ENCODE measurements at places on chromosomes 12 and 14.

DNA sequence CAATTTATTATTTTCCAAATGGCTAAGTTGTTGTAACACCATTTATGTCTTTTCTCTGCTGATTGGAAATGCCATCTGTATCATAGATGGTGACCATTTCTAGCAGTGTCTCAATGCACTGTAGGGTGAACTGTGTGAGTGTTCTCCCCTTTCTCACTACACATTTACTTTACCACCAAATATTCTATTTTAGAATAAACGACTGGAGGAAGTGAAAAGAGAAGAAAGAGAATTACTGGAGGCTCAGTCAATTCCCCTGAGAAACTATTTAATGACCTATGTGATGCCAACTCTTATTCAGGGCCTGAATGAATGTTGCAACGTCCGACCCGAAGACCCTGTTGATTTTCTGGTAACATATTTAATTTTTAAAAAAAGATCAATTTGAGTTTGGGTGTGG is 15.5 kb upstream of the PAPOLA start:
- no peak for DNase-seq

DNA sequence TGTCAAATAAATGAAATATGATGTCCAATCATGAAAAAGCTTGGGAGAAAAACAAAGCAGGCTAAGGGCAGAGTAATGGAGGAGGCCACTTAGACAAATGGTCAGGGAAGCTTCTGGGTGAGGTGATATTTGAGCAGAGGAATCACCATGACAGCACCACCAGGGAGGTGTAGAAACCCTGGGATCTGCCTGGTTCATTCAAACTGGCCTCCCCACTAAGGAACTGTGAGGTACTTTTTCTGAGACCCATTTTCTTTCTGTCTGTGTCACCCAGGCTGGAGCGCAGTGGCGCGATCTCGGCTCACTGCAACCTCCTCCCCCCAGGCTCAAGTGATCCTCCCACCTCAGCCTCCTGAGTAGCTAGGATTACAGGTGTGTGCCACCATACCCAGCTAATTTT is 7.8 kb upstream of the SSH1 start:
- no peak for DNase-seq

DNA sequence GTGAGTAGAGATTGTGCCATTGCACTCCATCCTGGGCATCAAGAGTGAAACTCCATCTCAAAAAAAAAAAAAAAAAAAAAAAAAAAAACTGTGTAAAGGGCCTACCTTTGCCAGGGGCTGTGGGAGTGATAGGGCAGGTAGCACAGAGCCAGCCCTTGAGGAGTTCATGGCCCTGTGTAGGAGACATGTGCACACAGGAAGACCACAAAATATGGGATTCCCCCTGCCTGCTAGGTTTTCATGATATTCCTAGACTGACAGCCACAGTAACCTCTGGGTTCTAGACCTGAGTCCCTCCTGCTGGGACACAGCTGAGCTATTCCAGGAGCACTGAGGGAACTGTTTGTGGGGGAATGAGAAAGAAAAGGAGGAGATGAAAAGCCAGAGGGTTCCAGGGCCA is 8.3 kb upstream of the SPTSSA start:
- no peak for DNase-seq

- no peak for DNase-seq
Measured at GRCh38 chr14:92635031-92635430, 113.4 kb downstream of the LGMN start.

- DNase-seq, result no peak
Measured at GRCh38 chr12:96215919-96216273, 21.7 kb downstream of the ELK3 start.

- no peak for DNase-seq
Measured at GRCh38 chr14:52950410-52950897, 396 bp downstream of the FERMT2 start.

DNA sequence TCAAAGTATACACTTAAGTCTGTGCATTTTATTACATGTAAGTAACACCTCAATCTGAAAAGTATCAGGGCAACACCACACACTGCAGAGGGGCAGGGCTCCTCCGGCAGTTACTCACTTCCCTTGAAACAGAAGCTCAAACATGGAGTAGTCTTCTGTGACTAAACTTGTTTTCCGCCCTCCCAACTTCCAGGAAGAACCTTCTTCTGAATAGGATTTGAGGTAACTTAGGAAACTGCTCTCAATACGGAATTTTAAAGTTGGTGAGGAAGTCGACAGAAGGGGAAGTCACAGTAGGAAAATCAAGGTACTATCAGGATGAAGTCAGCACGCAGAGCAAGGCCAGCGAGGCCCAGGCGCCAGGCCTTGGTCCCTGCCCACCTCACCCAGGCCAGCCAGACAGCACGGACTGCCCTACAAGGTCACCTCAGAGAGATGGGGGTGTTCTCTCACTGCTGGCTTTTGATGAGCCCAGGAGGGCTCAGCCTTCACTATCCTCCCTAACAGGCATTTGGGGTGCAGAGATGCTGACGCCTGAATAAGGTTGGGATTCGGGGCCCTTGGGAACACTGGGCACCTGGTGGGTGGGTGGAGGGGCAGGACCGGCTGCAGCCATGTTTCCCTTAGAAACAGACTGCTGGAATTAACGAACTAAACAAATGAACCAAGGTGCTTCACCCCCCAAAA is 5.8 kb downstream of the ANKRD9 start:
- DNase-seq, result no peak

DNA sequence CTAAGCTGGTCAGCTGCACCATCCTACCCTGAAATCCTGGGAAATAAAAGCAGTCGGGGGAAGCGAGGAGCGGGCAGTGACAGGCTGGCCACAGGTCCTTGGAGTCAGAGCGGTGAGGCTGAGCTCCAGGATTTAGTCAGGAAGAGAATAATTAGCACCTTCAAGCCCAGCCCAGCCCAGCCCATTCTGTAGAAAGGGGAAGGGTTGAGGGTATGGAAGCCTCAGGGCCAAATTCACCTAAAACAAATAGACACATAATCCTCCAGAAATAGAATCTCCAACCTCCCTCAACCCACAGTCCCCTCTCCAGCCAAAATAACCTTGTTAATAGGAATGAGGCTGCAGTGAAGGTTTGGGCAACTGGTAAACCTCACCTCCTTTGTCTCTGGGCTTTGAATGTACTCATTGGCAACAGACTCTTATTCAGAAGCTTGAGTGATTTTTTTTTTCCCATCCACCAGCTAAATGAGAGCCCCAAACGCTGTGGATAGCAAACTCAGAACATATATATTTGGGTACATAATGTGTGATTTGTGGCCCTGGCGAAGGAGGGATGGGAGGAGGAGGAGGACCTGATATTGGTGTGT is 334.1 kb downstream of the DPF3 start:
- DNase-seq, result no peak

- DNase-seq, result no peak
Measured at GRCh38 chr12:52370926-52371608, 3.8 kb upstream of the KRT85 start.

GRCh38 chr14:91065266-91065665 is 4.8 kb upstream of the RPS6KA5 start:
- no peak for DNase-seq

- no peak for DNase-seq
Measured at GRCh38 chr14:51546099-51546498, 105.6 kb upstream of the FRMD6 start.

DNA sequence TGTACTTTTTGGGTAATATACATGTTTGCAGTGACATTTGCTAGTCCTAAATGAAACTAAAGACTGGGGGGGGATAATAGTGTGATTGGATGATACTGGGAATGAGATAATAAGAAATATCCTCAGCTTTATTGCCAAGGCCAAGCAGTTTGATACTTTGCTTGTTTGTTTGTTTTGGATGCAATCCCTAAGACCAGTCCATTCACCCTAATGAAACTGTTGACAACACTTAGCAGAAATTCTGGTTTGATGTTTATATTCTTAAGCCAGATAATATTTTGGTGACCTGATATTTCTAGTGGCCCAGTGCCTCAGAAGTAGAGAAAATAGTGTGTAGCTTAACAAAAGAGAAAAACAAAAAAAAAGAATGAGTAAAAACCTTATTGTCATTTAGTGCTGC is 1.8 kb downstream of the PHC1 start:
- no peak for DNase-seq

DNA sequence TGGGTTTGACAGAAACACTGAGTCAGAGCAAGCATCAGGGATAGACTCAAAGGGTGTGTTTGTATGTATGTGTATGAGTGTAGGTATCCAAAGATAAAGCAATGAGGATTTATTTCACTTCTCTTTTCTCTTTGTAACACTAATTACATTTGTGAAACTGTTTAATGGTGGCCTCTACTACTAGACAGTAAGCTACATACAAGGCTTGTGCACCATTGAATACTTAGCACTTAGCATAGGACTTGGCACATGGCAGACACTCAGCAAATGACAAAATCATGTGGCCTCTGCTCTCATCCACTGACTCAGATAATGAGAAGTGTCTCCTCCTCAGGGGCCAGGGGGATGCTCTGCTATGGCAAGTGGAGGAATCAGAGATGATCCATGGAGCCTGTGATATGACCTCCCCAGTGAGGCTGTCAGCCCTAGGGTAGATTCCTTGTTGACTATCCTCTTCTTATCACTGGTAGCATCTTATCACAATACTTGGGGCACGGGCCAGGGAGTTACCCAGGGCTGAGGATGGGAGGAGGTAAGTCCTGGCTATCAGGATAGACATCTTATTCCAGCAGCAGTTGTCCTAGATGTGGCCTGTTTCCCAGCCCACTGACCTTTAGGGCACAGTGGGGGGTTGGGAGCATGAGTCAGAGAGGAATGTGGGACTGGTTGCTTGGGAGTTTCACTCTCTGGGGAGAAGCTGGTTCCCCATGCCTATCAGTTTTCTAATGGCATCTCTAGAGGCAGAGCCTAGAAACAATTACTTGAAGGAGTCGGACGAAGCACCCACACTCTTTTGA is 71.2 kb upstream of the HOXC13 start:
- no peak for DNase-seq

DNA sequence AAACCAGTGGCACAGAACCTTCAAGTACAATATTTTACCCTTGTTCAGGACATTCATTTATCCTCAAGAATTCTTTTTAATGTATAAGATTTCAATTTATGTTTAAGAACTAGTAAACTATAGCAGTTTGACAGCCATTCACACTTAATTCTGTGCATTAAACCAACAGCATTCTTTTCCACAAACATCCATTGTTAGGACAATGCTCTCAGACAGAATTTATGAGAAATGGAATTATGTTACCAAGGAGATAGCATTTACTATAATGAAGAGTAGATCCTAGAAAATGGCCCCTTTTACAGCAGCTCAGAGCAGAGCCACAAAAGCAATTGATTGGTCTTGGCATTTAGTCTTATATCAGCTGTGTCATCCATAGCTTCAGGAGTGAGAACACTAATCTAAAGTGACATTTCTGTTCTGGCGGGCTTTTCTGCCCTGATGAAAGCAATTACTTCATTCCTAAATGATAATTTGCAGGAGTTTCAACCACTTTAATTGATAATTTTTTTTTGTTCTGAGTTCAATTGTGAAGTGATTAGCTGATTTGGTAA is 268.9 kb downstream of the NPAS3 start:
- no peak for DNase-seq

DNA sequence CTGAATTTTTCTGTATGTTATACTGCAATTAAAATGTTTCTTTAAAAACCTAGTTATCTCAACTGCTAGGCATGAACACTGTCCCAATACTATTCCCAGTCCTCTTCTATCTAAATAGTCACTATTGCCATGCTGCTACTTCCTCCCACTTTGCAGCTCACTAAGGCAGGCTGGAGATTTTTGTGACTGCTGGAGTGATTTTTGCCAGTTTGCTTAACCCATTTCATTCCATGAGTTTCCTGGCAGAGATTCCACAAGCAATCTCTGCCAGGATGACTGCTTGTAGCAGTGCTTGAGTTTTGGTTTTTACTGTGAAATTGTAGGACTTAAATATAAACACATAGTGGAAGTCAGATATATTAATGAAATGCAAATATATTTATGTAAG is 80.8 kb downstream of the BHLHE41 start:
- DNase-seq, result no peak

DNA sequence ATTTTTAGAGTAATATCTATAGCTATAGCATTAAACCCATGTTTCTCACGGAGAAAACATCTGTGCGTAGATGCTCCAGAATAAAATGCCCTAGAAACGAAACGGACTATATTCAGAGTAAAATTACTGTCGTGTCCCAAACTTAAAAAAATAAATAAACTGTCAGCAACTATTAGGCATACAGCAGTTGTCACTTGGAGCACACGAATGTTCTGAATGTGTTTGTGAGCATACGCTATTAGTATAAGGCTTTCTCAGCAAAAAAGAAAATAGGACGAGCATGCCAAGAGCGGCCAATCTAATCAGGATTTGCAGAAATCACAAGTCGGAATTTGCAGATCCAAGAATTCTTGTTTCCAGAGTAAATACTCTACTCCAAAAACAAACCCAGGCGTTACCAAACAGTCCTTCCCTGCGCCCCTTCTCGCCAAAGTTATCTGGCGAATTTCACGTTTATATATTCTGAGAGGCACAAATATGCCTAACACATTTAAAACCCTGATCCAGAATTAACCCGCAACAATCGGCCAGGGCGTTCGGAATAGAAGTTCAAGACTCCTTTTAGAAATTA is 836 bp downstream of the PTPN21 start:
- DNase-seq, result no peak

GRCh38 chr12:58812214-58812613 is 108.1 kb downstream of the LRIG3 start:
- DNase-seq, result no peak

- no peak for DNase-seq
Measured at GRCh38 chr14:51039252-51039651, 55.7 kb downstream of the TRIM9 start.

DNA sequence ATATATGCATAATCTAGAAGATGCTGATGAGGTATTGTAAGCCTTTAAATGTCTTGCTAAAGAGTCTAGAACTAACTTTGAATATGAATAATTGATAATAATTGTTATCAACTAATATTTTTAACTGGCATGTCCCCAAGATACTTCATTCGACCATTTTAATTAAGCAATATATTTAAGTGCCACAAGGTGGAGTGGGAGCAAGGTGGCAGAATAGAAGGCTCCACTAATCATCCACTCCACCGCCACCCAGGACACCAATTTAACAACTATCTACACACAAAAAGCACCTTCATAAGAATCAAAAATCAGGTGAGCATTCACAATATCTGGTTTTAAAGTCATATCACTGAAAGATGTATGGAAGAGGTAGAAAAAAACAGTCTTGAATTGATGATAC is 409.6 kb downstream of the SEC23A start:
- no peak for DNase-seq

DNA sequence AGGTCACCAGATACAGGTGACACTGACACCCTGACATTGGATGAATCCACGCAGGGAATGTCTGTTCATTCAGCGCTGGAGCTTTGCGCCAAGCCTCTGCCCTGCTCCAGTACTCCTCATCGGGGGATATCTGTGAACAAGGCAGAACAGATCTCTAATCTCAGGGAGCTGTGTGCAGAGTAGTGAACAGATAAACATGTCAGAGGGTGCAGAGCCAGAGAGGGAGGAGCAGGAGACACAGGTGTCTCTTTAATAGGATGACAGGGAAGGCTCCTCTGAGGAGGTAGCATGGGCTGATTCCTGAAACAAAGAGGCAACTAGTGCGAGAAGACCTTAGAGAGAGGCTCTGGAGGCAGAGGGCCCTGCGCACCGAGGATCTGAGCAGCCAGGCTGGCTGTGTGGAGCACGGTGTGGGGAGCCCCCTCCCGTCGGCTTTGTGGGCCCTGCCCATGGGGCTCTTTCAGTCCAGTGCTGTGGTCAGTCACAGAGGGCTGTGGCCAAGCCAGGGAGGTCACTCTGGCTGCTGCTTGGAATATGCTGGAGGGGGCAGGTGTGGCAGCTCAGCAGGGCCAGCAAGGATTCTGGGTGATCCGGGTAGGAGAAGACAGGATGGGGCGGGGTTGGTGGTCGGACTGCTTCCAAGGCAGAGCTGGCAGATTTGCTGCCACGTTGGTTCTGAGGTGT is 55.6 kb downstream of the TECPR2 start:
- DNase-seq, result no peak

GRCh38 chr12:56084958-56085543 is 5.1 kb downstream of the ERBB3 start:
- DNase-seq, result no peak
